ENCODE measurements at places on chromosomes 5 and 9. TPM values are rescaled to one million over a fixed set of nuclear protein-coding genes. Genes with fewer than 3 reads are reported as not detected.

Gene SGCD
- total RNA-seq: 9.2 TPM

Gene ALG2
- total RNA-seq: 37.4 TPM

Gene NIM1K
- 2.7 TPM for total RNA-seq

Gene IRF1
- total RNA-seq: 12.3 TPM

Gene ORM2
- total RNA-seq: not detected

Gene CCDC152
- total RNA-seq: 1.6 TPM

Gene PIP5K1B
- under 0.01 TPM for total RNA-seq

Gene TOR4A
- 13.5 TPM for total RNA-seq

Gene PCDHB9
- total RNA-seq: 0.09 TPM

Gene PKN3
- 0.55 TPM for total RNA-seq

Gene NEUROG1
- total RNA-seq: not detected

Gene RUFY1
- 61.5 TPM for total RNA-seq
